ENCODE measurements at places on chromosomes 4 and X.

DNA sequence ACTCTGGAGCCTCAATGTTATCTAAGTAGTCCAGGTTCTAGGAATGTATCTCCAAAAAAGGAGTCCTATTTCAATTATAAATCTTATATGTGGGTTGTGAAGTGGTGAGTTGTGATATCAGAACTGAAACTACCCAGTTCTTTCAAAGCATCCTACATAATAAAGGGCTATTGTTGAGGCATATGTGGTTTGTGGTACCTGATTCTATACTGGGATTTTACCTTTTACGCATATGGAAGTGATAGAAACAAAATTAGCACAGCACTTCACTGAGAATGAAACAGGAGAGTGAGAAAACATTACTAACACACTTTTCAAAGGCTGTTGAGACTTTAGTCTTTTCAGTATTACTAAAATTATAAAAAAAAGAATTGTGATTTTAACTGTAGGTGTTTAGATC, 417.7 kb upstream of the GALNT7 start:
- DNase-seq: no peak

GRCh38 chr4:137998666-137999429, 243.3 kb downstream of the SLC7A11 start:
- DNase-seq: peak; percentile 89

DNA sequence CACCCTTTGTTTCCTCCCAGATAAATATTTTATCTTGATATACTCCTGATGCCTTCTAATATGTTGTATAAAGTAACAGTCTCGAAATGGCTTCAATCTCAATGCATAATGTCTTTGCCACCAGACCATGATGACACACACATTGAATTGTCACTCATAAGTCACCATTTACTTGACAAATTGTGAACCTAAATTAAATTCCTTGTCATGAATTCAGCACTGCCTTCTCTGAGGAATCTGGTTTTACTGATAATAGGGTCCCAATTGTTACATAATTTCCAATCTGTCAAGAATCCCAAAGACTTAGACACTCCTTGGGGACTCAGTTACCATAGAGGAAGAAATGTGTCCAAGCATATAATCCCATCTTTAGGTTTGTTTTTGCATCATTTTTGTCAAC, 82.3 kb downstream of the NWD2 start:
- DNase-seq: no peak

GRCh38 chrX:46595084-46595483, 21.5 kb downstream of the CHST7 start:
- no peak for DNase-seq

DNA sequence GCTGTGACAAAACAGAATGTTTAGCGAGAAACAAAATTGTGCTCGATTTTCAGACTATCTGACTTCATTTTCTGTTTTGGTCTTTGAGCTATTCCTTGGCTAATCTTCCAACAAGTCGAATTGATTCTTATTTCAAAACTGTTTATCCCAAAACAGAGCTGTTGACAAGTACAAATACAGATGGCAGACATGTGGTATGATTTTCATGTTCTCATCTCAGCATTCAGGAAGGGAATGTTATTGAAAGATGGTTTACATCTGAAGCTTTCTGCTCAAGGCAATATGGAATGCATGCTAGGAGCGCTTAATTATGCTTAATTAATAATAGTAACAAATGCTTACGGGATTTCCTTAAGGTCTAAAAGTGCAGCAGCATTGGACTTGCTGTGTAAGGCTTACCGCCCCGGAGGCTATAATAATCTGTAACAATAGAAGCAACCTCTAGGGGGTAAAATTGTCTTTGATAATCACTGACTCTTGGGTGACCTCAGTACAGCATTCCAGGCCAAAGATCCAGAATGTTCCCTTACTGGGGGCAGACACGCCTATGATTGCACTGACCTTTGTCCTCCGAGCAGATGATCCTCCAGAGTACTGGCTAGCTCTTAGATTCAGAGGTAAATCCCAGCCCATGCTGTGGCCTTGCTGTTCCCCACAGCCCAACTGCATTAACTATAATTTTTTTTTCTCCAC, 16.4 kb downstream of the LSM6 start:
- no peak for DNase-seq

DNA sequence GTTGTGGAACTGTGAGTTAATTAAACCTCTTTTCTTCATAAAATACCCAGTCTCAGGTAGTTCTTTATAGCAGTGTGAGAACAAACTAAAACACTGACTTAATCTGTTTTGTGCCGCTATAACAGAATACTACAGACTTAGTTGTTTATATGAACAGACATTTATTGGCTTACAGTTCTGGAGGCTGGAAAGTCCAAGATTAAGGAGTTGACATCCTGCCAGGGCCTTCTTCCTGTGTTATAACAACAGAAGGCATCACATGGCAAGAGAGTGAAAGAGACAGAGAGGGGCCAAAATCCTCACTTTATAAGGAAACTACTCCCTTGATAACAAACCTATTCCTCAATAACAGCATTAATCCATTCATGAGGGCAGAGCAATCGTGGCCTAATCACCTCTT, 42.5 kb upstream of the KCNIP4 start:
- no peak for DNase-seq

DNA sequence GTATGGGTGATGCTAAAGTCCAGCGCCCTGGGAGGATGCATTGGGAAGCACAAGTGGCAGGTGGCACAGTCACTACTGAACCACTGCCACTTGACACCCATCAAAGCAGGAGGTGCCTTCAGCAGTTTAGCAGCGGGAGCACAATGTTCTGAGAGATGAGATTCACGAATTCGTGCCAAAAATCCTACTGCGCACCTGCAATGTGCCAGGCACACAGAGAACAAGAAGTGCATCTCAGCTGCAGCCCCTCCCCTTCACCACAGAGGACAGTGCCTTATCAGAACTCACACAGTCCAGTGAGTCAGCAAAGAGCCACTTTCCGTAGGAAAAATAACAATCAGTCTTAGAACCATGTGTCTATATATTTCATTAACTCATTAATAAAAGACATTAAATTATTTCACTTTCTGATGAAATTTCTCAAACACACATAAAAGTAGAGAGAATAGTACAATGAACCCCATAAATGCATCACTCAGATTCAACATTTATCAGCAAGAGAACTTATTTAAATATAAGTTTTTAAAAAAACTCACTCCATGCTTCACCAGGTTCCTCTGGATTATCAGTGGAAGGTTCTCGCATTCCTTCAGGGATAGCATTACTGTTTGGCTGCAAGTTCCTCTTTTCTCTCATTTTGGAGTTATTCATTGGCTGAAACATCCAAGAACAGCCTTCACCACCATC, 47.0 kb downstream of the BEND2 start:
- no peak for DNase-seq

DNA sequence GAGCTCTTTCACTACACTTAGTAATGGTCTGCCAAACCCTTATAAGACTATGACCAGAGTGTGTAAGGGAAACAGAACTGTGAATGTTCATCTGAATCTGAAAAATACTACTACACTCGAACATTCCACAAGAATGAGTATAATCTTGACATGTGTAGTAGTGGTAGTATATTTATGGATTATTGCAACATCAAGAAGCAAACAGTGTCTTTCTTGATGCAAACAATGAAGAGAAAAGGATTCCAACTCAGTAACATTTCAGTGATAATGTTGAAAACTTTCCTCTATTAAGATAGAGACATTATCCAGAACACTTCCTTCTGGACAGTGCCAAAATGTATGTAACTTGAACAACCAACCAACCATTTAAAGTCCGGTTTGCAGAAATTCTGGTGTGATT, 394.7 kb upstream of the CPEB2 start:
- no peak for DNase-seq

GRCh38 chr4:105288121-105288520, 141.4 kb downstream of the TET2 start:
- no peak for DNase-seq

DNA sequence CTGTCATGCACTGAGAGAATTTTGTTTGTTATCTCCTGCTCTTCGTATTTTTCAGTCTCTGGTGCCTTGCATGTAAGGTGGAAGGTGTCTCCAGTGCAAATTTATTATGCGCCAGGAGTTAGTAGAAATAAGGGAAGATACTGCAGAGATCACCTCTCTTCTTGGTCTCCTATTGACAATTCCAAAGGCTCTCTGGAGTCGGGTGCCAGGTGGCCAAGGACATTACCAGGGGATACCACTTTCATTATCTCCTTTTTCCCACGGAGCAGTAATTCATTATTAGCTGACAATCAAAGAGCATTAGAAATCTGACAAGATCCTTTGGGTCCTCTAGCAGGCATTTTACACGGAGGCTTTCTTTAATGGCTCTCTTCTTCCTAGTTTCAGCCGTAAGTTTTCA, 26.0 kb downstream of the ADD1 start:
- no peak for DNase-seq

- peak; percentile 55 for DNase-seq
Measured at GRCh38 chrX:10239611-10240064, 82.9 kb downstream of the CLCN4 start.

- DNase-seq: no peak
Measured at GRCh38 chr4:155946486-155946885, 7.2 kb downstream of the CTSO start.

GRCh38 chr4:26288355-26288909, 32.4 kb upstream of the RBPJ start:
- DNase-seq: peak; percentile 48

DNA sequence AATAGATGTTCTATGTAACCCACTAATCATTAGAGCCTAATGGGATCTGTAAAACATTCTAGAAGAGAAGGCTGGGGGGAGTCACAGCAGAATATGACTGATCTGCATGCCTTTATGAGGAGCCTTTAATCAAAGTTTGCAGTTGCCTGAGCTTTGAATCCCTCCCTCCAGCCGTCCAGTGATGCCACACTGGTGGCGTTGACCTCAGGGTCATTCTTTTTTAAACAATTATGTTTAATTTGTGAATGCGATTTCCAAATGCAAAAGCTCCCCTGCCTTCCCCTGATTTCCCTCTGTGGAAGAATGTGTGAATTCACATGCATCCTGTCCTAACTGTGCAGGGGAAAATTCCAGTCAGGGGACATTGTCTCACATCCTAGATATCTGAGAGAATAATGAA, 199.7 kb upstream of the GPR101 start:
- no peak for DNase-seq

GRCh38 chrX:133776072-133776471, 209.3 kb downstream of the GPC3 start:
- no peak for DNase-seq

GRCh38 chr4:26402458-26402857, 81.6 kb downstream of the RBPJ start:
- DNase-seq: no peak

DNA sequence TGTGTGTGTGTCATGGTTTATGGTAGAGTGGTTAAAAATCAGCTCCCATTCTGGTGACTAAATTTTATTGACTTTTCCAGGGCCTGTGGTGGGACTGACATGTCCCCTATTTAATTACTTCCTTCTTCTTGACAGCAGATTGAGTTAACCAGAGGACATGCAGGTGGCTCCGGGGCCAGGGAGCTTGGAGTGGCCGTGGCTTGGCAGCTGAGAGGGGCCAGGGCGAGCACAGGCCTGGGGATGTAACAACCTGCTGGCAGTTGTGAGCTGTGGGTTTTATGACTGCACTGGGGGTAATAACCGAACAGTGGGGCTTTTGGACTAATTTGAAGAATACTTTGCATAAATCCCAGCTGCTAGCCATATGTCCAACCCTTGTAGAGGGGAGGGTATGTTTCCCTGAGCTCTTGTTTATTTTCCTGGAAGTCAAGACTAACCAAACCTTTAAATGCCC, 186.0 kb downstream of the MID1IP1 start:
- DNase-seq: no peak

- DNase-seq: no peak
Measured at GRCh38 chrX:104419211-104419610, 146.8 kb upstream of the IL1RAPL2 start.

DNA sequence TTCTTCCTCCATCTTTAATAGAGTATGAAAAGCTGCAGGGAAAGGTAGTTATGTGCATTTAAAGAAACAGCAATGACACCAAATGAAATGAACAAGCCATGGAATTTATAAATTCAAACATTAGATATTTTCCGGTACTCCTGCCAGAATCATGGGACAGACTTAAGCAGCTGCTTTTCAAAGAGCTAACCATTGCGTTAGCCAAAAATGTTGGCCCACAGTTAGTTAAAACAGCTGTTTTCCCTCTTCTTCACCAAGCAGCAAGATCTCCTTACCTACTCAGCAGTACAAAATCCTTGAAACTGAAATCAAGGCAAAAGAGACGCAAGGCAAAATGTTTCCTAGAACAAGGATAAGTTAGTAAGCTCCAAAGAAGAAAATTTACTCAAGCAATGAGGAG, 64.0 kb downstream of the MANBA start:
- DNase-seq: no peak

- no peak for DNase-seq
Measured at GRCh38 chrX:34146906-34147305, 14.8 kb upstream of the FAM47A start.

- no peak for DNase-seq
Measured at GRCh38 chrX:53435997-53436396, 1.8 kb upstream of the HSD17B10 start.

DNA sequence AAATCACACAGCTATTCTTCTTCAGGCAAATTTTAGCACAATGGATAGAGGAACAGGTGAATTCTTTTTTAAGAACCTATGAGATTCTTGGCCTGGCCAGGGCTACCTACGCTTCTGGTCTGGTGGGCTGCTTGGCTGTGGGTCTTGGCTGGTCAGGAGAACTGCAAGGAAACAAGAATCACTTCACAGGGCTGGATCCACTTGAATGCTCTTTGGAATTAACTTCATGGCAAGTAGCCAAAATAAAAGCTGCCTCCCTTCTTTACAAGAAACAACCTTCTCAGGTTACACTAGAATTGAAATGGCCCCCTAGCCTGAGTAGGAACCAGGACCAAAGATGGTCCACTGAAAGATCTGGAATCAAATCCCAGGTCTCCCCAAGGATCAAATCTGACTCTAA, 519.1 kb downstream of the IQCM start:
- DNase-seq: no peak

GRCh38 chrX:44913656-44914531, 40.9 kb downstream of the KDM6A start:
- DNase-seq: no peak

DNA sequence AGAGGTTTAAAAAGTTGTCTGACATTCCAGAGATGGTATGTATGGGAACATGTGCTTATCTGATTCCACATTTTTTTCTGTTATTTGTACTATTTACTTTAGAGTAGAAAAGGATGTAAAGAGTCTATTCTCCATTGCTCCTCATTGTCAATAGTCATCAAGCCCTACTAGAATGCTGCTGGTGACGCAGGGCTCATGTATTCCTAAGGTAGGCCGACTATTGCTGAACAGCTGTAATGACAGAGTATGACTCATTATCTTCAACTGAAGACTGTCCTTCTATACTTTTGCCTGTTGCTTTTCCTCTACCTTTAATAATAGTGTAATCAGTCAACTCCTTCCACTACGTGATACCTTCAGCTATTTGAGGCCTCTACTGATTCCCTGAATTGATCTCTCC, 509.1 kb upstream of the NR3C2 start:
- DNase-seq: no peak

DNA sequence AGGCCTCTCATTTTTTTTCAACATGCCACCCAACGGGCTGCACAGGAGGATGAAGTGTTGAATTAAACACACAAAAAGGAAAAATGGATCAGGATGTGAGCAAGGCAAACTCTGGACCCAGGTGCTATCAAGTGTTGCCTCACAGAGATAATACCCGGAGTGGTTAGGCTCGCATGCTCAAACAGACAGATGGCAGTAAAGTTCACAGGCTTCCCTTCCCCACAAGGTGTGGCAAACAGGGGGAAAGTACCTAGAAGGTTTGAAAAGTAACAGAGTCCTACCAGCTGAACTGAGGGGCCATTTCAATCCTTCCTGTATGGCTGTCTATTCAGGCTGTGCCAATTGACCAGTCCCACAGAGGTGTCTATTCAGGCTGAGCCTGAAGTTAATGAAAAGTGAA, 123.9 kb upstream of the GC start:
- DNase-seq: no peak

- DNase-seq: no peak
Measured at GRCh38 chrX:44343412-44344141, at the start of gene EFHC2. EFHC2 (minus strand) TSS chrX:44343672; CDS start chrX:44343588, 84 bp downstream.

Data from GM04503 (cell line).